ENCODE measurements at places on chromosomes 16 and 17.

- no peak for DNase-seq
These were observed 48.3 kb downstream of the ARHGAP23 start for GRCh38 chr17:38476549-38476948.

DNA sequence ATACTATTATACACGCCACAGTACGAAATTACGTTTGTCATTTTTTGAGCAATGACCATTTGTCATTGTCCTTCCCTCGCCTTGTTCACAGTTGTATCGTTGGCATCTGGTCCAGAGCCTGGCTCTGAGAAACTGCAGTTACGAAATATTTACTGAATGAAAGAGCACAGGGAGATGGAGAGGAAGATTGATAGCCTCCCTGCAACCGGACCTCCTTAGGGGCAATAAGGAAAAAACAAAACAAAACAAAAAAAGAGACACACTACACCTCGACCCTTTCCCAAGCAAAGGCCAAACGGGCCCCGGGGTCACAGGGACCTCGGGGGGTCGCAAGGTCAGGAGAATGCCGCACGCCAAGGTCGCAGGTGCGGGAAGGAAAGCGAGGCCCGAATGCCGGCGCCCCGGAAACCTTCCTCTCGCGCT lies 857 bp downstream of the GOT2 start:
- no peak for DNase-seq

GRCh38 chr16:11090232-11090631 lies 145.9 kb downstream of the CLEC16A start:
- DNase-seq = no peak

DNA sequence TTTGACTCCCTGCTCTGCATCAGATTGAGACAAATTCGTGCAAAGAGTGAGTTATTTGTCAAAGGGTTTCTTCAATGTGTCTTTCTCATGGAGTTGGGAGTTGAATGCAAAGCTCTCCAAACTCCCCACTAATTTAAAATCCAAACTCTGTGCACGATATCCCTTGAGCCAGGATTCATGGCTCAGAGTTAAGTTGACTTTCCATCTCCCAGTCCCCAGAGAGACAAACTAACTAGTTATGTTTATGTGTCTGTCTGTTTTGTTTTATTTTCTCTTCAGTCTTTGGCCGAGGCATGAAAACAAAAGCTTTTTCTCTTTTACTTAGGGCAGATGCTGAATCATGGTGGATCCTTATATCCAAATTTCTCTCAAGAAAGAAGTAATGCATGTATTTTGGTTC lies 570.0 kb upstream of the CDH5 start:
- DNase-seq = no peak

DNA sequence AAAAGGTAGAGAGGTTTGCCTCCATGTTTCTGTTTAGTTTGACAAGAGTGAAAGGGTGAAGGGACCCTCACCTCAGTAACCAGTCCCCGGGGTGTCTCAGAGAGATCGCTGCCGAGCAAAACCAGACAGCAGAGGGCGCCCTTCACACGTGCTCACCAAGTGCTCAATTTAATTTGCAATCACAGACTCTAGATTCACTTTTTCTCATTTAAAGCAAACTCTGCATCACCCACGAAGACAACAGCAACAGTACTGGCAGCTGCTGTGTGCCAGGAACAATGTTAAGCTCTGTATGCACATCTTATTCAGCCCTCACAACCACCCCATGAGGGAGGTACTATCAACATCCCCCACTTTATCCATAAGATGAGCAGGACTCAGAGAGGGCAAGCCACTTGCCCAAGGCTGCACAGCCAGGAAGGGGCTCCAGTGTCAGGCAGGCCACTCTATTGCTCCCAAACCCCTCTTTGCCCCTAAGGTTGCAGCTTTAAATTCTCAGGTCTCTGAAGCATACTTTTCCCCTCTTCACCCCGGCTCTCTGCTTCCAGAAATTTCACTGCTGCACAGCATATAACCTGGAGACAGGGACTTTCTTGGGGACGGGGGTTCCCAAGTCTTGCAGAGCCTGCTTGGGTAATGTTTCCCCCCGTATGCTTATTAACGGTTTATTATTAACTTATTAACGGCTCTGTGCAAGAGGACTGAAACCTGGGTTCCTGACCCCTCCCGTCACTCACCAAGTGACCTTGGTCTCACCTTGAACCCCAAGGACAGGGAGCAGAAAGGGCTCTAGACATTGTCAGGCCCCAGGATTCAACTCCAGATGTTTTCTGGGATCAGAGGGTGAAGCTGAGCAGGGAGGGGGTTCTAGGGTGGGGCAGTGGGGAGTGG lies 70.9 kb downstream of the CNGB1 start:
- DNase-seq = peak; percentile 76
